NCI-H2081 (cell line): ENCODE measurements at places on chromosomes 4 and X.

DNA sequence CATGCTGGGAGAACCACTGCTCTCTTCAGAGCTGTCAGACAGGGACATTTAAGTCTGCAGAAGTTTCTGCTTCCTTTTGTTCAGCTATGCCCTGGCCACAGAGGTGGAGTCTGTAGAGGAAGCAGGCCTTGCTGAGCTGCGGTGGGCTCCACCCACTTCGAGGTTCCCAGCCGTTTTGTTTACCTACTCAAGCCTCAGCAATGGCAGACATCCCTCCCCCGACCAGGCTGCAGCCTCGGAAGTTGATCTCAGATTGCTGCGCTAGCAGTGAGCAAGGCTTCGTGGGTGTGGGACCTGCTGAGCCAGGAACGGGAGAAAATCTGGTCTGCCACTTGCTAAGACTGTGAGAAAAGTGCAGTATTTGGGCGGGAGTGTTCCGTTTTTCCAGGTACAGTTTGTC, 118.9 kb downstream of the SLC10A6 start:
- no peak for DNase-seq

GRCh38 chr4:15378062-15378461, 49.8 kb upstream of the C1QTNF7 start:
- no peak for DNase-seq

DNA sequence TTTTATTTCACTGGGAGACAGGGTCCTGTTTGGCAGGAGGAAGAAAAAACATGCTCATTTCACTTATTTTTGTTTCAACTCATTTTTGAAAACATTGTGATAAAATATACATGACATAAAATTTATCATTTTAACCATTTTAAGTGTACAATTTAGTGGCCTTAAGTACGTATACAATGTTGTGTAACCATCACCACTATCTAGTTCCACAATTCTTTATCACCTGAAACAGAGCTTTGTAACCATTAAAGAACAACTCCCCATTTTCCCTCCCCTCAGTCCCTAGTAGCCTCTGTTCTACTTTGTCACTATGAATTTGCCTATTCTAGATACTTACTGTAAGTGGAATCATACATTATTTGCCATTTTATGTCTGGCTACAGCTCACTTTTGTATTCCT, 143.8 kb downstream of the GPAT3 start:
- DNase-seq: no peak

DNA sequence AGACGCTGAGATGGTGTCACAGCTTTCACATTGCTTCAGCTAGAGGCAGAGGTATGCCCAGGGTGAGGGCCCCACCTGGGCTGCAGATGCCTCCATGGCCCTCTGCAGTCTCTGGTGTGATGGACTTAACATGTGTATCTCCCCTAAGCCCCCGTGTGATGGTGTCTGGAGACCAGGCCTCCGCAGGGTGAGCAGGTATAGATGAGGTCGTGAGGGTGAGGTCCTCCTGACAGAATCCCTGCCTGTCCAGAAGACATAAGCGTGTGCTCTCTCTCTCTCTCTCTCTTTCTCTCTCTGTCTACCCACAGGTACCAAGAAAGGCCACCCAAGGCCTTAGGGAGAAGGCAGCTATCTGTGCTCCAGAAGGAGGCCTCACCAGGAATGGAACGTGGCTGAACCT, 50.9 kb downstream of the CPZ start:
- no peak for DNase-seq

- no peak for DNase-seq
Observed at GRCh38 chr4:2297606-2298531, 36.0 kb upstream of the MXD4 start.

DNA sequence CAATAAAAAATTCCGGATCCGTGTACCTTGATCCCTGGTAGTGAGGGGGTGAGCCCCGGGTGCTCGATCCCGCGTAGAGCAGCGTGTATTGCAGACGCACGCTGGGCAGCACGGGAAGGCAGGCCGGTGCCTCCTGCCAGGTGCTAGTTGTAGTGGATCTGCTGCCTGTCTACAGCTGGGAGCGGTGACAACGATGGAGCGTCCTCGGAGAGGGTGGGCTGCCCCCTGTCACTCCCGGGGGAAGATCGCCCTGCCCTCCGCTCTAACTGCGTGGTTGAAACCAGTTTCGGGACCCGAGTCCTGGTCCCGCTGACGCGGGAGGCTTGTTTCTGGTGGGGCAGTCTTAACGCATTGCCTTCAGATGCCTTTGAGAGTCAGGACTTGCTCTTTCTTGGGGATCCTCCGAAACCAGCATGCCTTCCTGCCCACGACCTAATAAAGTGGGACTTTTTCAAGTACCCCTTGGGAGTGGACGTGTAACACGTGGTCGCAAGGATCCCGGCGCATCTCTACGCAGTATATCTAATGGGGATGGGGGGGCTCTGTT, 2.7 kb upstream of the NKX6-1 start:
- DNase-seq: no peak

- no peak for DNase-seq
Observed at GRCh38 chr4:21451032-21451431, 497.5 kb downstream of the KCNIP4 start.

GRCh38 chr4:160846121-160846520, 1317.7 kb downstream of the FSTL5 start:
- DNase-seq: no peak

DNA sequence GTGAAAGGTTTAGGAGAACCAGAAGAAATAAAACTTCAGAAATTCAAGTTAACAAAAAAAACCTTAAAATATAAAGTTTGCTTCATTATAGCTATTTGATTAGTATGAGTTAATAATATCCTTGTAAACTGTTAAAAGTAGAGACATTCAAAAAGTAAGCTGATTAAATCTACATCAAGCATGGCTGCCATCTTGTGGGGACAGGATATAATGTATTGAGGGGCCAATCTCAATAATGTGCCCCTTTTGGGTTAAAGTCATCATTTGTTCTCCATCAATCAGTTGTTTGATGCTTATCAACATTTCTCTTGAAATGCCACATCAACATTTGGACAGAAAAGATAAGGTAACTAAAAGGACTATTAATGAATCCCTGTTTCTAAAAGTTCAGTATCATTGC, 4.6 kb upstream of the GRID2 start:
- peak; percentile 3 for DNase-seq

DNA sequence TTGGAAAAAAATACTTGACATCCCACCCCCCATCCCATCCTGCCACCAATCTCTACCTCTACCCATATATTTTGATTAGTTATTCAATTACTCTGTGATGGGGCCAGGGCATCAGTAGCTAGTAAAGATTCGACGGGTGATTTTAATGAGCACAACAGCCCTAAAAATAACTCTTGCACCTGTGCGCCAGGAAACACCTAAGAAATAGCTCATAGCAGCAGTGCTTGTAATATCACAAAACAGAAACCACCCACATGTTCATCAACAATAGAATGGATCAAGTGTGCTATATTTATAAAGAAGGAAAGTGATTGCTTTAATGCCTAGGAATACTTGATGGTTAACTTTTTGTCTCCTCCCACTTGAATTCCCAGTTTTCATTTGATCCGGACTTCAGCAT, 225.6 kb upstream of the LCORL start:
- no peak for DNase-seq
